Ovary (tissue), 10 donors: ENCODE measurements at places on chromosomes 16 and 17. TPM values are rescaled to one million over a fixed set of nuclear protein-coding genes. Genes with fewer than 3 reads are reported as not detected.

DNA sequence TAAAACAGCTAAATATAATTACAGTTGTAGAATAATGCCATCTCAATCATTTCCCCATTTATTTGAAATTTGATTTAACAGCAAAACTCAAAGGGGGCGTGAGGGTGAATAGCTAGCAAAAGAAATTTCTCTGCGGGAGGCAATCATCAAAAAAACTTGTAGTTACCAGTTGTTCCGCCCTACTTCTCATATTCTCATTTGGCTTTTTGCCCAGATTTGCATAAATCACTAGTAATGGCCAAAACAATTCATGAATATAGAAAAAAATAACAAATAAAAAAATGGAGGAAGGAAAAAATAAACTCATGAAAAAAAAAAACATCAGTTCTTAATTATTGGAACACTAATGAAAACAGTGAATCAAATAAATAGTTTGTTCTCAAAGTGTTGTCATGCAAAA is 722.6 kb upstream of the KIF2B start:
- no peaks in the 10 kb centered on the region for H3K4me1 ChIP-seq
- H3K27ac ChIP-seq, result no peak overlapping the region
- no peaks in the 10 kb centered on the region for H3K36me3 ChIP-seq
- no peak overlapping the region for H3K4me3 ChIP-seq

DNA sequence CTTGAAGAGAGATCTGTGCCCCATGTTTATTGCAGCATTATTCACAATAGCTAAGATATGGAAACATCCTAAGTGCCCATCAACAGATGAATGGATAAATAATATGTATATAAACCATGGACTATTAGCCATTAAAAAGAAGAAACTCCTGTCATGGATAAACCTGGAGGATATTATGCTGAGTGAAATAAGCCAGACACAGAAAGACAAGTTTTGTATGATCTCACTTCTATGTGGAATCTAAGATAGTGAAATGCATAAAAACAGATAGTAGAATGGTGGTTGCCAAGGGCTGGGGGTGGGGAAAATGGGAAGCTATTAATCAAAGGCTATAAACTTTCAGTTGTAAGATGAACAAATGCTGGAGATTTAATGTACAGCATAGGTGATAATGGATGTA is 19.9 kb upstream of the HEATR6 start:
- no peaks in the 10 kb centered on the region for H3K36me3 ChIP-seq
- no peak for DNase-seq
- no peaks in the 10 kb centered on the region for H3K27me3 ChIP-seq
- H3K27ac ChIP-seq, result no peak overlapping the region

The CD300E gene
- 0.12 TPM for total RNA-seq

DNA sequence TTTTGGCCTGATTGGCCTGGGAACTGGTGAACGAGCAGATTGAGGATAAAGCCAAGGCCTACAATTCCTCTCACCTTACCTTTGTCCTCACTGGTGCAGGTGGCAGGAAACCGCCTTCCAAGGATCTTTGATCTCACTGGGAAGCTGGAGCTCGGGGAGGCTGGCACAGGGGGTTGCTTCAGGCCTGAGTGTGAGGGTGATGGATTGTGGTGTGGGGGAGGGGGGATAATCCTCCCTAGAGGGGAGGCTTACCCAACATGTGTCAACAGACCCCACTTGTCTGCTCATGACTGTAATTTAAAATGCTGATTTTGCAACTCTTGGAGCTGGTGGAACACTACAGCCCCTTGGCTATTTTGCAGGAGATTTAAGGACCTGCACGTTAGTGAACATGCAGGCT is 4.5 kb upstream of the RMI2 start:
- H3K27ac ChIP-seq, result no peak overlapping the region
- DNase-seq, result no peak
- no peaks in the 10 kb centered on the region for H3K27me3 ChIP-seq
- no peaks in the 10 kb centered on the region for H3K4me1 ChIP-seq
- H3K4me3 ChIP-seq, result no peak overlapping the region
- no peaks in the 10 kb centered on the region for H3K36me3 ChIP-seq

DNA sequence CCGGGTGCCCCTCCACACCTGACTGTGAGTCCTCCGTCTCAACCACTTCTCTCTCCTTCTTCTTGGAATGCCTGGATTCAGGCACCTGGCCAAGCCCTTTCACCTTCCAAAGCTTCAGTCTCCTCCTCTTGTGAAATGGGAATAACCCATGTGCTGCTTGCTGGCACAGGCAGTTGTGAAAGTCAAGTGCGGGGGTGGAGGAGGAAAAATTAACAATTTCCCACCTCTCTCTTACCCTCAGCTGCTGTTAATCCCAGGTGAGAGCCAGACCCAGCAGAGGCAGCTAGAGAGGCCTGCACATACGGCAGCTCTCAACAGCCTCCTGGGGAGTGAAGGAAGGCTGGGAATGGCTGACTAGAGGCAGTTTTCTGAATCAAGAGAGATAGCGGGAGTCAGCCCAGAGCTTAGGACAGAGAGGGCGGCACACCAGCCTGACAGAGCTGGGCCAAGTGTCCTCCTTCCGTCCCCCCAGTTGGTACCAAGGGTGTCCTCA is 77.9 kb upstream of the LGALS9 start:
- no peak overlapping the region for H3K4me3 ChIP-seq
- H3K36me3 ChIP-seq, result no peaks in the 10 kb centered on the region
- H3K27ac ChIP-seq, result peak overlapping the region; percentile 17
- H3K27me3 ChIP-seq, result no peaks in the 10 kb centered on the region

DNA sequence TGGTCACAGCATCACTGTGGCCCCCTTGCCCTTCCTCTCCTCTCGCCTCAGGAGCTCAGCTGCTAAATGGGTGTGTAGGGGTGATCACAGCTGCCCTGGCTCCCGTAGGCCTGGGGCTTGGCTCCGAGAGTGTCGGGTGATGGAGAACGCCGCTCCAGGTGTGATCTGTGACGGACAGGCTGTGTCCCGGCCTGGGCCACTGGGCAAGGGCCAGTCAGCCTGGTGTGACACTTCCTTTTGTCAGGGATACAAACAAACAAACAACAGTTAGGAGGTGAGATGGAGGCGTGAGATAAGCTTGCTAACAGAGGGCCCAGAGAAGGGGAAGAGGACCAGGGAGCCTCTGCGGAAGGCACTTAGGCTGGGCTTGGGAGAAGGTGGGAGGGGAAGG is 2.0 kb downstream of the ADGRG1 start:
- DNase-seq, result no peak
- H3K4me3 ChIP-seq, result no peak overlapping the region
- no peaks in the 10 kb centered on the region for H3K36me3 ChIP-seq

- no peak for DNase-seq
- no peaks in the 10 kb centered on the region for H3K36me3 ChIP-seq
- no peak overlapping the region for H3K4me3 ChIP-seq
- no peaks in the 10 kb centered on the region for H3K4me1 ChIP-seq
- no peaks in the 10 kb centered on the region for H3K27me3 ChIP-seq
Measured at GRCh38 chr16:80991792-80992430, 14.8 kb downstream of the CMC2 start.

- H3K27ac ChIP-seq, result no peak overlapping the region
- no peaks in the 10 kb centered on the region for H3K36me3 ChIP-seq
- H3K4me3 ChIP-seq, result no peak overlapping the region
Measured at GRCh38 chr16:84717484-84717883, 17.7 kb downstream of the USP10 start.

The RNF157 gene
- total RNA-seq, result 1.4 TPM

DNA sequence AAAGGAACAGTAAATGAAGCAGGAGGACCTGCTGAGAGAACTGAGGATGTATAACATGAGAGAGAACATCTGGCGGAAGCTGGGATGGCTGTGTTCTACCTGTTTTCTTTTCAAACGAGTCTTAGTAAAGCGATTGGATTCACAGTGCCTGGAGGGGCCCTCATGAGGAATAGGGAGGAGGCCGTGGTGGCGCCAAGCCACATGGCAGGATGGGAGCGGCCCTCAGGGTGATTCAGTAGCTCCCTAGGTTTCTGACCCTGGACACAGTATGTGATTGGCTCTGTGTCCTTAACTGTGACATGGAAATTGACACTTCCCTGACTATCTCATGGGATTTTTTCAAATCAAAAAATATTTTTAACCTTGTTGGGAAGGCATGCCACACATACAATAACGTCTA is 32.1 kb downstream of the USP43 start:
- H3K27me3 ChIP-seq, result no peaks in the 10 kb centered on the region
- H3K4me3 ChIP-seq, result no peak overlapping the region
- H3K27ac ChIP-seq, result no peak overlapping the region

DNA sequence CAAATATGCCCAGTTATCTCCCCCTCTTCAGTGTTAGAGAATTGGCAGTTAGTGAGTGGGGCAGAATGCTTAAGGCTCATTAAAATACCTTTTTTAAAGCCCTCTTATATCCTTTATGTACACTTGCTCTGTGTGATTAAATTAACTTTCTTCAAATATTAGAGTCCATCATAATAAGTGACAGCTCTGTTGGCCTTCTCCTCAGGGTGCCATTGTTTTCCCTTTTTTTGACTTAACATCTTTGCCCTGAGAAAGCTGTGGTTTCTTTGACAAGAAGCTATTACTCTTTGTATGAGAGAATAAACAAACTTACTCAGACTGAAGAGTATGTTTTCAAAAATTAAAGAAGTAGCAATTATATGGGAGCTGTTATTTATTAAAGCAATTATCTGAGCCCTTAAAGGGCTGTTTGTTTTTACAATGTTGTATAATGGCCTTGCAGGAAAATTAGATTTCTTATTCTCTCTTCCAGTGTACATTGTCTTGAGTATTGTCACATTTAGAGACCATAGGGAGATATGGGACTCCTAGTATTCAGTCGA is 13.4 kb downstream of the RBBP6 start:
- H3K27ac ChIP-seq, result no peak overlapping the region
- H3K27me3 ChIP-seq, result no peaks in the 10 kb centered on the region
- H3K36me3 ChIP-seq, result no peaks in the 10 kb centered on the region
- DNase-seq, result no peak
- no peak overlapping the region for H3K4me3 ChIP-seq

- H3K4me3 ChIP-seq, result no peak overlapping the region
- H3K27me3 ChIP-seq, result no peaks in the 10 kb centered on the region
- no peak for DNase-seq
Measured at GRCh38 chr16:80054647-80055046, 454.1 kb upstream of the MAF start.

DNA sequence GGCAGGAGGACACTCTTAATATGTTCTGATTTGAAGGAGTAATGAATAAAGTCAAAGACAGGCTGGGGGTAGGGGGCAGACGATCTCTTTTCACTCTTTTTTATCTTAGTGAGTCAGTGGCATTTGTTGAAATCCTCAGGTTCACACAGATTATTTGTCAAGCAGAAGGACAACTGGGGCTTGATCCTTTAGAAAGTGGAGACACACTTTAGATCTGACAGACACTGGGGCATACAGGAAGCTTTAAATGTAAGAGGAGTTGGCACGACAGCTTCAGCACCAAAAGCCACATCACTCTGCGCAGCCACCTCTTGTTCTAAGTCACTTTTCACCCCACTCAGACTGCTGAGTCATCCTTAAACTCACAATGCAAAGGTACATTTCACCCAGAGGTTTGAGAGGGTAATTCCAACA is 121.5 kb downstream of the STXBP4 start:
- H3K27ac ChIP-seq, result no peak overlapping the region
- H3K4me3 ChIP-seq, result no peak overlapping the region
- H3K36me3 ChIP-seq, result no peaks in the 10 kb centered on the region
- no peaks in the 10 kb centered on the region for H3K27me3 ChIP-seq
- H3K4me1 ChIP-seq, result no peaks in the 10 kb centered on the region

The CACNG3 gene
- not detected for total RNA-seq

GRCh38 chr16:27413956-27414355 is 12.0 kb downstream of the IL21R start:
- H3K4me3 ChIP-seq, result no peak overlapping the region
- H3K27me3 ChIP-seq, result no peaks in the 10 kb centered on the region
- H3K4me1 ChIP-seq, result no peaks in the 10 kb centered on the region
- H3K36me3 ChIP-seq, result no peaks in the 10 kb centered on the region
- H3K27ac ChIP-seq, result no peak overlapping the region

GRCh38 chr16:68715471-68715870 is 21.6 kb upstream of the CDH1 start:
- no peak for DNase-seq
- H3K27me3 ChIP-seq, result no peaks in the 10 kb centered on the region
- H3K4me1 ChIP-seq, result peaks cover 3% of the 10 kb centered on the region
- no peaks in the 10 kb centered on the region for H3K36me3 ChIP-seq
- H3K4me3 ChIP-seq, result no peak overlapping the region
- no peak overlapping the region for H3K27ac ChIP-seq

DNA sequence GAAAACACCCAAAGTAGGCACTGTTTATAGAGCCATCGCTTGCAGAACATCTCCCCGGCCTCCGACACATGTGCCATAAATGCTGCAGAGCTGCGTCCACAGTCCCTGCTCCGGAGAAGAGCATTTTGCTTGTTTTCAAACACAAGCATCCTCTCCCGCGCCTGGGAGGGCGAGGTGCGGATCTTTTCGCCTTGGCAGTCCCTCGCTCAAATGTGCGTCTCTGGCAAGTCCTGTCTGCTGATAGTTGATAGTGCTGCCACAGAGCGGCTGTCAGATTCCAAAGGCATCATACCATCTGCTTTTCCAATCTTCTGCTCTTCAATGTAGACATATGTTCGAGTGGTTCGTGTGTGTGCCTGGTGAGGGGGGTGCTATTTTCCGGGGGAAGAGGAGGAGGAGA is 603.7 kb downstream of the MAF start:
- no peak for DNase-seq
- no peak overlapping the region for H3K27ac ChIP-seq
- no peaks in the 10 kb centered on the region for H3K36me3 ChIP-seq
- no peaks in the 10 kb centered on the region for H3K27me3 ChIP-seq
- H3K4me3 ChIP-seq, result no peak overlapping the region

The ARL4D gene
- 6.2 TPM for total RNA-seq

DNA sequence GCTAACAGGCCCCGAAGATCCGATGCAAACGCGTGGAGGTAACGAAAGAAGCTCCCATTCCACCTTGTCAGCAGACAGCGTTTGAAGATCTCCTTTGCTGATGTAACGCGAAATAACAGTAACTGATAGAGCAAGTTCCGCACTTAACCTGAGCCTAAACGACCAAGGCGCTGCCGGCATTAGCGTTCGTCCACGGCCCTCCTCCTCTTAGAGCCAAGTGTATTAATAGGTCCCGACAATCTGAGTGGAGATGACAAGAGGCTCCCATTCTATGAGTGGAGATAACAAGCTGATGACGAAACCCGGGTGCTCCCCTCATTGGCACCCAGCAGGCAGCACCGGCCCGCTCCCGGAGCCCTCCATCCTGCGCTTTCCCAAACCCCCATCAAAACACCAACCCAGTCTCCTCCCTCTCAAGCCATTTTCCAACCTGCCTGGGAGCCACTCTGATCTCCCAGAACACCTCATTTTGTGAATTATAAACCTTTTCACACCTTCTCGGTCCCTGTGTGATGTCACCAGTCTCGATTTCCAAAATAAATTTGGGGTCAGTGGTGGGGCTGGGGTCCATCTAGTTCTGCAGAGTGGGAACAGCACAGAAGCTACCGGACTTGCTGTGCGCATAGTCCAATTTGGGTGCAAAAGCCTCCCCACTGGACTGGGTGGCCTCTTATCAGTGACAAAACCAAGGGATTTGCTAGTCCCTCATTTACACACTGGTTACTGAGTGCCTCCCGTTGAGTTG is 35.4 kb upstream of the ARL4D start:
- no peak overlapping the region for H3K27ac ChIP-seq
- no peaks in the 10 kb centered on the region for H3K27me3 ChIP-seq
- no peaks in the 10 kb centered on the region for H3K36me3 ChIP-seq
- peak; percentile 48 for DNase-seq

GRCh38 chr16:25390761-25391160 is 133.1 kb upstream of the ZKSCAN2 start:
- no peak overlapping the region for H3K4me3 ChIP-seq
- H3K36me3 ChIP-seq, result no peaks in the 10 kb centered on the region
- DNase-seq, result no peak
- H3K27ac ChIP-seq, result no peak overlapping the region

GRCh38 chr16:2792940-2793339 is 5.3 kb upstream of the PRSS41 start:
- no peaks in the 10 kb centered on the region for H3K27me3 ChIP-seq
- no peaks in the 10 kb centered on the region for H3K4me1 ChIP-seq
- no peak for DNase-seq
- no peaks in the 10 kb centered on the region for H3K36me3 ChIP-seq
- no peak overlapping the region for H3K27ac ChIP-seq
- H3K4me3 ChIP-seq, result no peak overlapping the region
